ENCODE measurements at places on chromosomes 12 and 14.

- DNase-seq = no peak
These were observed 58.3 kb downstream of the GUCY2C start for GRCh38 chr12:14638066-14638465.

GRCh38 chr14:75339059-75339458, 60.4 kb downstream of the FOS start:
- no peak for DNase-seq

- DNase-seq = no peak
These were observed 188.9 kb upstream of the FOXG1 start for GRCh38 chr14:28577711-28578131.

DNA sequence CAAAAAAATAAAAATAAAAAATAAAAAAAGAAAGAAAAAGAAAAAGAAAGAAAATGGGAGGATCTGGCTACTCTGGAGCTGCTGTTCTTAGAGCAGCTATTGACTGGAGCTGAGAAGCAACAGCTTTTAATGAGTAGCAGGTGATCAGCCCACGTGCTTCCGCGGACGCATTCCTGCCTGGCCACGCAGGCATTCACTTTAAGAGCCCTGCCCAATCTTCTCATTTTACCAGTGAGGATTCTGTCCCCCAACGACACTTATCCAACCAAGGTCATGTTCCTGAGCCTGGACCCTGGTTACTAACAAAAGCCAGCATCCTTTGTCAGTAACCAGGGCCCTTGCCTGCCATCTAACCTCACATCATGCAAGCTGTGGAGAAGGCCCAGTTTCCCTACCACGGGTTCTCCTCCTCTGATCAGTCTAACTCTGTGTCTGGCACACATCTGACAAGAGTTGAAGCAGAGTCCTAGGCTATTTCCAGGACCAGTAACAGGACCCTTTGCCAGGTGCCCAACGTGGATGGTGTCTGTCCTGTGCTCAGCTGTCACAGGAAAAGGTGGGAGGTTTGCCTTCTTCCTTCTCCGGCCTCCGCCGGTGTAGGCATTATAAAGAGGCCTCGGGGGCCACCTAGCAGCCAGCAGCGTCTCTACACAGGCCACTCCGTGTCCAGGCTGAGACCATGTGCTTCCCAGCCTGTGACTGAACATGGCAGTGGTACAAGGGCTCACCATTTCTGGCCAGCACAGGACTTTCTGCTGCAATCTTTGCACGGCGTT, 60.9 kb upstream of the GPATCH2L start:
- no peak for DNase-seq

- DNase-seq = no peak
These were observed 58.1 kb downstream of the ETV6 start for GRCh38 chr12:11707535-11707934.

GRCh38 chr14:52328276-52328675, 14.2 kb downstream of the PTGER2 start:
- no peak for DNase-seq

GRCh38 chr14:61574514-61574807, 120.9 kb upstream of the HIF1A start:
- no peak for DNase-seq

- DNase-seq = no peak
These were observed 28.6 kb downstream of the USP44 start for GRCh38 chr12:95522692-95523091.

DNA sequence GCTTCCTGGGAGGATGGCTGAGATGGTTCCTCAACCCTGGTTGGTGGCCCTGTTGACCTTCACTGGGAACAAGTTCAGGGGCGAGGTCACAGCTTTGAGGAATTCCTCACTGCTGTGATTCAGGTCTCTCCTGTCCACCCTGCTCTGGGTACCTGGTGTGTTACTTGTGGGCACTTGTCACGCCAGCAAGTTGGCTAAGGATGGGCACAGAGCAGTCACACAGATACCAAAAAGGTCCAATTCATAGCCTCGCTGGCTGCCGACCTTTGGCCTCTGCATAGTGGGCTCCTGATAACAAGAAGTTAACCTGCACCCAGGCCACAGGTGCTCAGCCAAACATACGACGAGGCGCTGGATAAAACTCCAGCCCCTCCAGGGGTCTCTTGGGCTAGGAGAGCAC, 11.2 kb downstream of the SDS start:
- DNase-seq = no peak

GRCh38 chr12:108822497-108823205, 34.7 kb downstream of the SSH1 start:
- no peak for DNase-seq

- DNase-seq = no peak
These were observed 1.9 kb upstream of the RIN3 start for GRCh38 chr14:92511453-92512238.

DNA sequence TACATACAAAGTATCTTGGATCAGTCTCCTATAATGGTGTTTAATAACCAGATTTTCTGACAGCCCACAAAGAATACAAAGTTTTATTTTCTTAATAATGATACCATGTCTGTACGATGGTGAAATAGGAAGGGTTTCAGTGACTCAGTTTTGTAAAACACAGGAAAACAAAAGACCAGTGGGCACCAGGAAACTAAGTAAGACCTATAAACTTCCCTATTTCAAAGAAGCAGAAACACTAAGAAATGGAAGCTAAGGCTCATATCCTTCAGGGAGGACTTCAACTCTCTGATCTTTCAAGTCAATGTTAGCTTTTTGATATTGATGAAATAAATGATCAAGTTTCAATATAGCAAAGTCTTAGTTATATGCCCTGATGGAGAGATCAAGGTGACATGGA, 196.0 kb downstream of the DUSP6 start:
- no peak for DNase-seq

- no peak for DNase-seq
These were observed 293.6 kb upstream of the RGS6 start for GRCh38 chr14:71638523-71639196.

DNA sequence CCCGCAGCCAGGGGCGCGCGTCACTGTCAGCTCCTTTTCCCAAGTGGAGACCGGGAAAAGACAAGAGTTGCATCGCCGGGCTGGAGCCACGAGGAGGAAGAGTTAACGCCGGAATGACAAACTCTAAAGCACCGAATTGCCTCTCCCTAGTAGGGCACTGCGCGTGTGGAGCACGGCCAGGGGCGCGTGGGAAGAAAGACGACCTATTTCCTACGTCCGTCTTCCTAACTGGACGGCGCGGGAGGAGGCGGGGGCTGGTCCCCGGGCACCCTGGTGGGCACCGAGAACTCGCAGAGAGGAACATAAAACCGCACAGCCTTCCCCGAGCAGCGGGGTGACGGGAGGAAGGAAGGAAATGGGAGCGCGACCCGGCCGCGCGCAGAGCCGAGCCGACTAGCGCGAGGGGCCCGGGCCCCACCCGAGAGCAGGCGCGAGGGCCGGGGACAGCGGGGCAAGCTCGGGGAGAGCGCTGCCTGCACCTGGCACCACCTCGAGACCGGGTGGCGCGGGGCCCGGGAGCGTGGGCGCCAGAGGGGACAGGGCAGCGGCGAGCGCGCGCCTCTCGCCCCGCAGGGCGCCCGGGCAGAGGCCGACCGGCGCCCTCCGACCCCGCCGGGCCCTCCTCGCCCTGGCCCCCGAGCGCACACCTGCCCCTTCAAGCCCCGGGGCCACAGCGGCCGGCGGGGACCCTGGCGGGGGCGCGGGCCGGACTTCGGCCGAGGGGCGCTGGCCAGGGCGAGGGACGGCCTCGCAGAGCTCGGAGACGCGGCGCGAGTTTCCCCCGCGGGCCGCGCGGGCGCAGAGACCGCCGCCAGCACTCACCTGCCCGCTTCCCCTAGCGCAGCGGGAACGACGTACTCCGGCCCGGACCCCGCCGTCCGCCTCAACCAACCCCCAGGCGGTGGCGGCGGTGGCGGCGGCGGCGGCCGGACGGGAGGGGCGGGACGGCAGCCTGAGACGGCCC, at the start of gene SETD3:
TSS of gene SETD3 (minus strand) at position 954 of the 964 bp plus-strand sequence. CDS start 15,054 bp downstream, outside the sequence.
- no peak for DNase-seq

DNA sequence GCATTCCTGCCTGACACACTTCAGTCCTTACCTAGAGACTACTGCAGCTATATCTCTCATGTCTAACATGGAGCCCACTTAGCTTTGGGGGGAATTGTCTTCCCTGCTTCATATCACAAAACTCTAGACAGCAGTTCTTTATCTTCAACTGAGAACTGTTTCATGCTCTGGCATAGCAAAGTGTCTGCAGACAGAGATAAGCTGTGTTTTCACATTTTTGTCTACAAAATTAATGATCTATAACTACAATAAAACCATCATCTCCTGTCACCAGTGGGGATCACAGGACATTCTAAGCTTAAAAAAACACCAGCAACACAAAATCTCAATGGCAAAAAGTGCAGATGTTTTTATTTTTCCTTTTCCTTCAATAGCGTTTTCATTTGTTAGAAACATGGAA, 137.1 kb upstream of the VRK1 start:
- DNase-seq = no peak

DNA sequence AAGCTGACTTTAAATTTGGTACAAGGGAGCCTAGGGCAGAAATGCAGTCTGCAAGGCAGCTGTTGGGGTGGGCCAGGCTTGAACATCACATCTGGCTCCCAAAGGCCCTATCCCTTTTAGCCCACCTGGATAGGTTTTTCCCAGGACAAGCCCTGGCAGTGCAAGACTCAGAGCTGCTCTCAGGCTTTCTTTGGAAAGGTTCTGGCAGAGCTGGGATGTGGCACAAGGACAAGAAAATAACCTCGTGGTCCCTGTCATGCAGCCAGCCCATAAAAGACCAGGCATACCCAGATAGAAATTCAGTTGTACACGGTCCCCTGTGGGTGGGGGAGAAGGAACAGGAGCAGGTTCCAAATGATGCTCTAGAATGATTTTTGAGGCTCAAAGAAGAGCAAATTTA, 206.9 kb downstream of the TTC7B start:
- no peak for DNase-seq

DNA sequence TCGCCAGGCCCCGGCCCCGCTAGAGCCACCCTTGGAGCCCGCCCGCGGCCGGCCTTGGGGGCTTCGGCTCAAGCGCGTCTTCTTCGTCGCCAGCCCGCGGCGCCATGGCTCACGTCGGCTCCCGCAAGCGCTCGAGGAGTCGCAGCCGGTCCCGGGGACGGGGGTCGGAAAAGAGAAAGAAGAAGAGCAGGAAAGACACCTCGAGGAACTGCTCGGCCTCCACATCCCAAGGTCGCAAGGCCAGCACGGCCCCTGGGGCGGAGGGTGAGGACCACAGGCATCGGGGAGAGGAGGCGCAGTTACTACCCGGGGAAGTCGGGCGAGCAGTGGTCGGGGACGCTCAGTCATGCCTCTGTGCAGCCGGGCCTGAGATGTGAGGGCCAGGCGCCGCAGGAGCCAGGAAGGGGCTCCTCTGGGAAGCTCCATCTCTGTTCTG, 573 bp downstream of the ARL6IP4 start:
- no peak for DNase-seq

- no peak for DNase-seq
These were observed 667.2 kb downstream of the GALC start for GRCh38 chr14:87325741-87326140.

DNA sequence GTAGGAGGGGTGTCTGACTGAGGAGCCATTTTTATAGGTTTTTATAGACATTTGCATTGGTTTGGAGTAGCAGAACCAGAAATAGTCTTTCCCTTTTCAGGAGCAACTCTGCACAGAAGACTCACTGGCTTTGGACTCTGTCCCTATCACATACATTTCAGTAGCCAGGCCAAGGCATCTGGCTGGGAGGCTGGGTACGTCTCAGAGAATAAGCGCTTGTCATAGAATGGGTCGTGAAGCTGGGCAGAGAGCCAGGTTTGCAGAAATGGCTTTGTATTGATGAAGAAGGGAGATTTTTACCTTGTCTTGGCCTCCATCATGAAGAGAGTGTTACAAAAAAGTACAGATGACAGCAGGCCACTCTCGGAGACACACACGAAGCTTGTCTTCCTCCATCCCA, 98.6 kb downstream of the CACNA1C start:
- DNase-seq = no peak

- DNase-seq = no peak
These were observed 239.7 kb upstream of the RGS6 start for GRCh38 chr14:71692496-71692895.

DNA sequence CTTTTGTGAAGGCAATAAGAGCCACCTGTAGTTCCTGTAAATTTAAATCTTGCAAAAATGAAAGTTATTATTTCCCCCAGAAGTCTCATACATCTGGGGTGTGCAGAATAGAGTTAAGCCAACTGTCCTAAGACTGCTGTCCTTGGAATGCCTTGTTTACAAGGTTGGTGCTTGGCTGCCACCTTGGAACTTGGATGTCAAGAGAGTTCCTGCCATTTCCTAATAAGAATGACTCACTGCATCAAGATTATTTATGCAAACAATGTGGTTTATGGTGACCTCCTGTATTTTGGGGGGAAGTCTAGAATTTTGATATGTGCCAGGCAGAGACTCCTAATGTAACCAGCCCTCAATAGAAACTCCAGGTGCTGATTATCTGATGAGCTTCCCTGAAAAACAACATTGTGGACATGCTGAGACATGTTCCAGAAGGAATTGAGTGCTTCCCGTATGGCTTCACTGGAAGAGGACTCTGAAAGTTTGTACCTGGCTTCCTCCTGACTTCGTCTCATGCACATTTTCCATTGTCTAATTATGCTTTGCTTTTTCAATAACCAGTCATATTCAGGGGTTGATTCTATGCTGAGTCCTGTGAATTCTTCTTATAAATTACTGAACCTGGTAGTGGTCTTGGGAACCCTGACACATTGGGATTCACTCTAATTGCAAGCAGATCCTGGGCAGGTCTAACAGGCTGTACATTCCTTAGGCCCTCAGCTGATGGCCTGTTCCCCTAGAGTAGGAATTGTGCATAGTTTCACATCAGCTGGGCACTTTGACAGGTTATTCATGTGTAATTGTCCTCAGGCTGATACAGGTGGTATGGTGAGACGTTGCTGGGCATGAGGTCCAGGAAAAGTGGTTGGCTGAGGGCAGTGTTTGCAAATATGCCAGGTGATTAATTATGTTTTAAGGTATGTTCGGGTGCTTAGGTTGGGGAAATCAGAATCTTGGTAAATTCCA, 1370.7 kb upstream of the TMEM132C start:
- DNase-seq = no peak

GRCh38 chr12:8680533-8680932, 17.3 kb upstream of the RIMKLB start:
- DNase-seq = no peak

DNA sequence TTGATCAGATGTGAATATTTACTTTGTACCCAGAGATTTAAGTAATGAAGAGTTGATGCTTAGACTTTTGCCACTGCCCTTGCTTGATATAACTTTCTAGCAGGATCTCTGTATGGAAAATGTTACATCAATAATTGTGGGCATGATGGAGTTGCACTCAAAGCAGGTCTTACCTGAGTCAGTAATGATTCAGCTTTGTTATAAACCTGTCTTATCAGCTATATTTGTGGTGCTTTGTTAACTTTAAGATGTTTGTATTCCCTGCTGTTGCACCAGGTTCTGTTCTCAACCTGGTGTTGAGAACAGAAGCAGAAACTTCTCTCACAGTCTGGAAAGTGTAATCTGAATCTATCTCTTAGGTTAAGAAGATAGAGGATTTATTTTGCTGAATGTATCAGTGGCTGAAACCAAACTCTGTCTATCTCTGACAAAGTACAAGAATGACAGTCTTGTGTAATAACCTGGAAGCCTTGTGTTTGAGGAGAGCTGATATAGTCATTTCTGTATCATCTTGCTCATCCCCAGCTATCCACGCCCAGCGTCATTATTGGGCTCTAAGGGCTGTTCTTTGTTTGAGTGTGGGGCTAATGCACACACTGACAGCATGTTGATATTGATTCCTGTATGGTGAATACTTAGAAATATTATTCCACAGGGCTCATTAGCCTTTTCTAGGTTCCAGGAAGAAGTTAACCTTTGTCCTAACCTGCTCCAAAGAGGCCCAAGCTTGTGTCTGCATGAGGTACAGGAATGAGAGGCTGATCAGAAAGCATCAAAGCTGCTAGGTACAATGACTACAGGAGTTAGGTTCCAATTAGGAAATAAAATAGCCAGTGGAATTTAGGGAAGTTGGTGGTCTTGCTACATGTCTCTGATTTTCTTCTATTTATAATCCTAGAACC, 3.6 kb downstream of the AKAP6 start:
- no peak for DNase-seq
